K562 (cell line): ENCODE measurements at places on chromosomes 7 and 10. TPM values are rescaled to one million over a fixed set of nuclear protein-coding genes. Genes with fewer than 3 reads are reported as not detected.

The UNC5B gene
- total RNA-seq: 7.6 and 8.4 TPM in 2 replicates

DNA sequence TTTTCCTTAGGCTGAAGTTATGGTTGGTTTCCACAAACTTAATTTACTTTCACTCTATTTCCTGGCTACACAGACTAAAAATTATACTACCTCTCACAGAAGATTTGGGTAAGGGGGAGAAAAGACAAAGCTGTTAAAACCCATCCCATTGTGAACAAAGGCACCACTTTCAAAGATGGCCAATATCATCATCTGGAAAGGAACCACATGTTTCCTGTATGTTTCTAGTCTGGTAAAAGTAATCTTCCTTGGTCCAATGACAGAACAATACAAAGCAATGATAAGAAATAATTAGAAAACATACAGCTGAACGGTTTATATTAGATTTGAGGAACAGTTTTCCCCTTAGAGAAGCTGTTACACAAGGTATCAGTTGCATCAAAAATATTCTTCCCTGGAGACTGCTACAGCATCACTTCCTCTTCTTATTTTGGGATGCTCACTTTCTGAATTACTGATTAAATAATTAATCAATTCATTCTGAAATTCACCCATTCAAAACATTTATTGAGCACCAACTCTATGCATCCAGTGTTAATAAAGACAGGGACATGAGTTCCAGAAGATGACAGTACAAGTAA, 8.5 kb upstream of the SFR1 start:
- DNase-seq: no peak
- H3K27me3 ChIP-seq: no peaks in the 10 kb centered on the region

DNA sequence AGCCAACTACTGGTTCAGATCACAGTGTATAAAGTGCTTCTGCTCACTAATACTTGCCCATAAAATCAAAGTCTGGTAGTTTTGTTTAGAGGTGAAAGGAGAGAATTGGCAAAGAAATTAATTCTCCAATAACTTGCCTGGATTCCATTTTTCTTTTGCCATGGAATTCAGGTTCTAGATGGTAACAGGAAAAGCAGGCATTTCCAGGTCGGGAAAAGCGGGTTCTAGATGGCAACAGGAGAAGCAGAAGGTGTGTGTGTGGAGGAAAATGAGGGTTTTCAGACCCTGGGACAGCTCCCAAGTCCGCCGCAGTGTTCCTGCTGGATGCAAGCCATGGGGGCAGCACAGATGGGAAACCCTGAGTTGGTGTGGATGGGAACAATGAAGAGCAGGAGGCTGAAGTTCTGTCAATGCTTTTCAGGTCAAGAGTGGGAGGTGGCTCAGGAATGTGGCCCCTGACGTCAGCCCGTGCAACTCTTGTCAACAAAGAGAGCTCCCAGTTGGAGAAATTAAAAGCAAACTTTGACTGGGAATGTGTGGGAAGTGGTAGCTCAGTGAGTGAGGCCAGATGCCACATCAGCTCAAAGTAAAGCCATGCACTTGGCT, 696.7 kb downstream of the LRMDA start:
- H3K27me3 ChIP-seq: no peaks in the 10 kb centered on the region
- no peak overlapping the region for H3K27ac ChIP-seq
- no peaks in the 10 kb centered on the region for H3K4me1 ChIP-seq
- no peak overlapping the region for H3K4me3 ChIP-seq

DNA sequence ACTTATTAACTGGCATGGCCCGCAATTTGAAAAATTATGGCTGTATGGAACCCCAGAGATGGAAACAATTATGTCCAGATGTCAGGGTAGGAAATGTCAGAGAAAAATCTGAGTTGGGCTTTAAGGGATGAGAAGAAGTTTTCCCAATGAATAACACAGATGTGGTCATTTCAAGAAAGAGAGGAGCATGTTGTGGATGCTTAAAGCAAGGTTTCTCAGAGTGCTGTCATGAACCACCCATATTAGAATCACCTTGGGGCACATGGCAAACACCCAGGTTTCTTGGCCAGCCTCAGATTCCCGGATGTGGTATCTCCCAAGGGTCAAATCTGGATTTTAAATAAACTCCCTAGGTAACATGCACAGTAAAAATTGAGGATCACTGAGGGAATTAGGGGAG, 43.6 kb downstream of the LAMB4 start:
- H3K4me1 ChIP-seq: peaks cover 33% of the 10 kb centered on the region
- H3K4me3 ChIP-seq: no peak overlapping the region
- H3K27me3 ChIP-seq: no peaks in the 10 kb centered on the region
- no peaks in the 10 kb centered on the region for H3K36me3 ChIP-seq
- DNase-seq: no peak
